Posterior cingulate gyrus (tissue), 11 donors: ENCODE measurements at places on chromosomes 1 and 21.

GRCh38 chr1:29747196-29747595, 510.9 kb downstream of the PTPRU start:
- no peak for DNase-seq

GRCh38 chr1:222288053-222288452, 259.9 kb downstream of the HHIPL2 start:
- DNase-seq = no peak

DNA sequence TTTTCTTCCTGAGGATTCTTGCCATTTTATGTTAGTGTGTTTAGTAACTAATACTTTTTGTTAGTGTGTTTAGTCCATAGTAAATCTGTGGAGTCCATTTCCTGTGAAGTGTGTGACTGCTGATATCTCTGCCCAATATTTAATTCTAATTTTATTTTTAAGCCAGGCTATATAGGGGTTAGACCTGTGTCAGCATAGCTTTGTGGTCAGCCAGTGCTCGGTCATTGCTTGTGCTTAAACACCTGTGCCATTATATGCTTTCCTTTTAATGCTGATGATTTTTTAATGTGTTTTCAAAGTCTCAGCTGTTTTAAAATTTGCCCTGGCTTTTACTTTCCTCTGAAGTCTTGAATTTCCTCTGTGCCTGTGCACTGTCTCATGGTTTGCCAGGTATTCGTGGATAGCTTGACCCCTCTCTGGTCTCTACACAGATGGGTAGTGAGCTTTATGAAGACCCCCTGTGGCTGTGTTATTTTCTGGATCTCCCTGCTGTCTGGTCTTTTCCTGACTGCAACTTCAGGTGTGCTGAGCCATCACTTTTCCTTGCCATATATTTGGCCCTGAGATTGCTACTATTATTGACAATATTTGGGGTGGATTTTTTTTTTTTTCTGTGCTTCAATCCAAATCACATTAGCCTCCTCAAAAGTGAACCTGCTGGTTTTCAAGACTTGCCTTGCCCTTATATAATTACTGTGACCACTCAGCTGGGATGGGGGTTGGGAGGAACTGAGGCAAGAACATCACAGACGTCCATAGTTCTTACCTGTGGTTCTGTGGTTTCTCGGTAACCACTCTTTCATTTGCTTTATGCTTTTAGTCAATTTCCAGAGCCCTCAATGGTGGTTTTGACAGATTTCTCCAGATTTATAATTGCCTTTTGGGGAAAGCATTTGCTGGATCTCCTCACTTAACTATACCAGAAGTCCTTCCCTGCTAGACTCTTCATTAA, 59.6 kb downstream of the RPS6KC1 start:
- no peak for DNase-seq

- DNase-seq = no peak
Observed at GRCh38 chr1:201088901-201089525, 23.2 kb downstream of the CACNA1S start.

- DNase-seq = no peak
Observed at GRCh38 chr1:236489710-236490377, 33.9 kb upstream of the LGALS8 start.

DNA sequence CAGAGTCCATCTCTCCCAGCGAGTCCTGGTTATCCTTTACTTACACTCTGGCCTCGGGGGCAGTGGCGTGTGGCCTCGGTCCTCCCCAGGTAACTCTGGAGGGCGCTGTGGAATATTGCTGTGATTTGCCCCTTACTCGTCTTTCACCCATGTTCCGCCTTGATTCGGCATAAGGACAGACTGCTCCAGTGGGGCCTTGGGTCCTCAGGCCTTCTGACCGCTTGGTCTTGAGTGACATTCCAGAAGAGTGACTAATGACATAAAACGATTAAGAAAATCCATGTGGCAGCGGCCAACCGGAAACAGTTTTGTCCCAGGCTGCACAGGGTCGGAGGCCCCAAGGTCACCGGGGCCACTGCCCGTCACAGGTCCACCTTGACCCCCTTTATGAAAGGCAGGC, 11.0 kb downstream of the ICMT start:
- no peak for DNase-seq

DNA sequence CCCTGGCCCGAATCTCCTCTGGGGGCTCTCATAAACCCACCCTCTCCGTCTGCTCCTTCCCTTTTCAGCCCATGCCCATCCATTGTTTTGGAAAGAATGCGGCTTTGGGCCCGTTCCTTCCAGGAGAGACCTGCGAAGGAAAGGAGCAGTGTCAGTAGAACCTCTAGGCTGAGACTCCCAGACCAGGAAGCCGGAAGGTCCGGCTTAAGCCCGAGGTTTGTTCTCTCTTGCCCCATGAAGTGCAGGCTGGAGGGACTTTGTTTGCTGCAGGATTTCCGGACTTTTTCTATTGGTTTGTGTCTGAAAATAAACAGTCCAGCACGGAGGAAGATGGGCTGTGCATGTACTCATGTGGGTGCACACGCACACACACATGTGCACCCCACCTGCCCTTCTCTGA, 49.8 kb downstream of the ELK4 start:
- peak; percentile 44 for DNase-seq

- no peak for DNase-seq
Observed at GRCh38 chr1:219988387-219988786, 57.9 kb downstream of the EPRS1 start.

DNA sequence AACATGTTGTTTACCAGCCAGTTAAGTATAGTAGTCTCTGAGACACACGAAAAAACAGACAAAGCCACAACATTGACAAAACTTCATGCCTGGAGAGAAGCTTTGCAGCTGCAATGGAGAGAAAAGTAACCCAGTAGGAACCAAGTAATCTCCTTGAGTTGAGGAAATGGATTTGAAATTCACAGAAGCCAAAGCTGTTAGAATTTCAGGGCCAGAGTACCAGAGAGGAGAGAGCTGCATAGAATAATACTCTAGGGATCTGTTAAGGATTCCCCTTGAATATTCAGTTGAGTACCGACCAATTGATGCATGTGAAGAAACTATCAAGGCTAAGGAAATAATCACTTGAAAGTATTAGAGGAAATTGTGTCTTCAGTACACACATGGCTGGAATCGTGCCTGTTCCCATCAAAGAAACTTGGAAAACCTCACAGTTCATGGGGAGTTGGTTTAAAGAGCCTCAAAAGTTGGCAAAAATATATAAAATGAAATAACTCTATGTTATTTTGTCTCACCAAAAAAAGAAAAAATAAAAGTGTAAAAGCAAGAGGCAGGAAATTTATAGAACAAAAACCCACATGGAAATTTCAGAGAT, 324.0 kb upstream of the NEGR1 start:
- DNase-seq = no peak

DNA sequence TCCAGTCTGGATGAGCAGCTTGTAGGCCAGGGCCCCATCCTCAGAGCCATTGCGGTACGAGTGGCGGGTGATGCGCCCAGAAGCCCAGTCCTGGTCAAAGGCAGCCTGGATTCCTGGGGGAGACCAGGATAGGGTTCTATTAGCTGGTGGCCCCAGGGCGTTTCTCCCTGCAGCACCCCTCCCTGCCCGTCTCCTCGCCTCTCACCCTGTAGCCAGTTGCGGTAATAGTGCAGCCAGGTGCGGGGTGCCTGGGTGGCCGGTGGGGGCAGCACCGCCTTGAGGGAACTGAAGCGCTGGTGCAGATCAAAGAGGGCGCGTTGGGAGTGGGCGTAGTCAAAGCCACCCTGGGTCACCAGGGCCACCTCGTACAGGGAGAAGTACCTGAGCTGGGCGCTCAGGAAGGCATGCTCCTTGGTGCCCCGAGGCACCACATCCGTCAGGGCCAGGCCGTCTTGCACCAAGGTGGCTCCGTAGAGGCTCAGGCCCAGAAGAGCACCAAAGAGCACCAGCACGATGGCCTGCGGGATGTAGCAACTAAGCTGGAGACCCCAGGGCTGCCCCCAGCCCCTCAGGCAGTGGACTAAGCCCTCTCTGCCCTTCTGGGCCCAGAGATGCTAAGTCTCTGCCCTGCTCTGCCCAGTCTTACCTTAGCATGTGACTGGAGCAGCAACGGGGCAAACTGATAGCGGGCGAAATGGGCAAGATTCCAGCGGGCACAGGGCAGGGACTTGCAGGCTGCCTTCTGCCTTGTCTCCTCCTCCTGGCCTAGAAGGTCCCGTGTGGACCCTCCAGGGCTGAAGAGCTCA, 15.7 kb downstream of the PTCH2 start:
- no peak for DNase-seq

DNA sequence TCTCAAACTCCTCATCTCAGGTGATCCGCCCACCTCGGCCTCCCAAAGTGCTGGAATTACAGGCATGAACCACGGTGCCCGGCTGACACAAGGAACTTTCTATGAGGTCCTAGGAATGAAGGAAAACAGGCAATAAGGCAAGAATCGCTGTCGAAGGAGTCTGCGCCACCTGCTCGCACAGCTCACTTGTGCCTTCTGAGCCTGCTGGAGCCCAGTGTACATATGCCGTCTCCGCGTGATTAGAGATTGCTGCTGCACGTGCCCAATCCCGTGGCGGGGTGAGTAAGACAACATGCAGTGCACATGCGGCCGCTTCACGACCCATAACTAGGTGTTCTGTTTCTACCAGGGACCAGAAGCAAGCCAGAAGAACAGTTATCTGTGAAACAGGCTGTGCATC, 24.3 kb downstream of the H3-3A start:
- DNase-seq = no peak

GRCh38 chr1:25425098-25426085, 4.8 kb upstream of the RHCE start:
- DNase-seq = no peak

DNA sequence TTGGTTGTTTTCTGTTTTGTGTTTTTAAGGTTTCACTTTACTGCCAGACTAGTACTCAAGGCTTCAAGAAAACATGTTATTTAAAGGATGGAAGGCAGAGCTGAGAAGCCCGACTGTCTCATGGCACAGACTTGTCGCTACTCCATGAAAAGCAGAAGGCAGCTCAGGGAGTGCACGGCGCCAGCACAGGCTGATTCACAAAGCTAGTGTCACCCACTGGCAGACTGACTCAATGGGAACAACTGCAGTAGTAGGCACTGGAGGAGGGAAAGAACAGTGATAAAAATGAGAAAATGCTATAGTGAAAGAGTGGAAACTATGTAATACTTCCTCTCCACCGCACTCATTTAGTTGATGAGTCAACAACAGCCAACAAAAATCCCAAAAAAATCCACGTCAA, 14.7 kb downstream of the HSF2BP start:
- peak; percentile 94 for DNase-seq

- DNase-seq = no peak
Observed at GRCh38 chr1:228408869-228409805, 2.5 kb upstream of the TRIM11 start.

GRCh38 chr21:23585419-23585818, 2021.9 kb downstream of the MRPL39 start:
- DNase-seq = no peak

DNA sequence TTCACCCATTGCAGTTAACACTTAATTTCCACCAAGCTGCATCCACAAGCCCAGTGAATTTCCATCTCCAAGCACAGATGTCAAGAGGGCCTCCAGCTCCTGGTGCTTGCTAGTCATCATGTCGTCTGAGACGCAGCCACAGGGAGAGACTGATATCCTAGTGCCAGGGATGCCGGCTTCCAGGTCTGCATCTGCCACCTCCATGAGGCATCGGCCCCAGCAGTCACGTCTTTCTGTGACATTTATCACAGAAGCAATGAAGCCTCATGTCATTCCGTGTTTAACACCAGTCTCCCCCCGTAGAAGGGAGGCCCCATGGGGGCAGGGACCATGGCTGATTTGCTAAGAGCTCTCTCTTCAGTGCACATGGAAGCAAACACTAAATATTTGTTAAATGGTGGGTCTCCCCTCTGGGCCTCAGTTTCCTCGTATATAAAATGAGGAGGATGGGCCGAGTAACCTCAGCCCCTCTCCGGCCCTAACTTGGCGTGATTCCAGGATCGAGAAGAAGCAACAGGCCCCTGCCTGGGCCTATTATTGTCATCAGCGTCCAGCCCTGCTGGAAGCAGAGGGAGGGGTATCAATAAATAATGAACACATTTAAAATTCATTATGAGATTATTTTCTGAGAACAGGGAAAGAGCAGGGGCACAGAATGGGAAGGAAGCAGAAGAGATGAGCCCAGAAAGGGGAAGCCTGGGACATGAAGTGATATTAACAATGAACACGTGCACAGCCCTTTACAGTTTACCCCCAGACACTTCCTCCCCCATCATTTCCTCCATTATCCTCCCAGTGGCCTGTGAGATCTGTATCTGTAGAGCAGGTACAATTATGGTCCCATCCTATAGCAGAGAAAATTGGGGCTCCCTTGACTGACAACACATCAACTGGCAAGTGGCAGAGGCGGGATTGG, 837 bp upstream of the C1QB start:
- DNase-seq = no peak

DNA sequence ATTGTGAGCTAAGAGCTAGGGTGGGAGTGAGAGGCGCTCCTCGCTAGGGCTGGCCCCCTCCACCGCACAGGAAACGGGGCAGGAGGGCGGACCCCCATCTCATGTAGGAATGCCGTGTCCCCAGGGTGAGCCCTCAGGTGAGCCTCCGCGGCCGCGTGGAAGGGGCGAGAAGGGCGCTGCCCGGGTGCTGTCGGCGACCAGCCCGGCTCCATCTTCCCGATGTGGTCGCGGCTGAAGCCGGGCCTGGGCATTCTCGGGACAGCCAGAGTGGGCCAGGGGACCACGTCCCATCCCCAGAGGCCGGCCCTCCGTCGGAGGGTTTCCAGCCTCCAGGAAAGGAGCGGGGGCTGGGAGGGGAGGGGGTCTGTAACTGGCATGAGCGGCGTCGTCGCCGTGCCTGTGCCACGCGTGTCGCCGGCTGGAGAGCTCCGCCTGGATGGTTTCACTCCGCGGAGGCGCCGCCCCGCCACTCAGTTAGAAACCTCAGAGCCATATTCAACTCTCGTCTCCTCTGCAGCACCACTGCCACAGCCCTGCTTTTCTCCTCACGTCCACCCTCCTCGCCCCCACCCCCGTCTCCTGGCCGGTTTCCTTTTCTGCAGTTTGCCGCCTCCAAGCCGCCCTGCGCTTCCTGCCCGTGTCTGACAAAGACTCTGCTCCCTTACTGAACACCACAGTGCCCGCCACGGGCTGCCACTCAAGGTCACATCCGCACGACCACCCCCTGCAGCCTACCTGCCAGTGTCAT, at the start of gene TMEM269:
TMEM269 (plus strand) TSS at position 46 of the 748 bp plus-strand sequence. CDS start 4,903 bp downstream, outside the sequence.
- peak; percentile 42 for DNase-seq
